ENCODE measurements at places on chromosomes 12 and 14.

- no peak for DNase-seq
Observed at GRCh38 chr12:15963271-15963670, 52.1 kb downstream of the DERA start.

DNA sequence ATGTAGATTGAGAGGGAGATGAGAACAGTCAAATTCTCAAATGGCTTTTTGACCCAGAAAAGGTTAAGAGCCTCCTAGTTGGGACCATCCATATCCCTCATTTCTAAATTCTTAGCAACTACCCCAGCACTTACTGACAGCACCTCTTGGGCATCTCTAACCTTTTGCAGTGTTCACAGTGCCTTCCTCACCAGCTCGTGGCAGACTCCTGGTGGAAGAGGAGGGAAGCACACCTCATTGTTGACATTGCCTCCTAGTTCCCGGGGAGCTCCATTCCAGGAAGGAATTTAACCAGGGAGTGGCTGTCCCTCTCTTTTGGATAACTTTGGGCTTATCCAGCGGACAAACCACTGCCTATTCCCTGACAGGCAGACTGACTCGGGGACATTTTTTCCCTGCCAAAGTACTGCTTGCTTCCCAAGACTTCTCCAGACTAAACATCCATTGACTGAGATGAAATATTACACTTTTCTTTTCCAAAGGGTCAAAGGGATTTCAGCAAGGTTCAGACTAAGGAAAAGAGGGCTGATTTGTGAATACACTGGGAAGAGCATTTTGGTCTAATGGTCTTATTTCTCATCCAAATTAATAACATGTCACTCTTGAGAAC, 9.0 kb upstream of the OR6J1 start:
- peak; percentile 79 for DNase-seq

DNA sequence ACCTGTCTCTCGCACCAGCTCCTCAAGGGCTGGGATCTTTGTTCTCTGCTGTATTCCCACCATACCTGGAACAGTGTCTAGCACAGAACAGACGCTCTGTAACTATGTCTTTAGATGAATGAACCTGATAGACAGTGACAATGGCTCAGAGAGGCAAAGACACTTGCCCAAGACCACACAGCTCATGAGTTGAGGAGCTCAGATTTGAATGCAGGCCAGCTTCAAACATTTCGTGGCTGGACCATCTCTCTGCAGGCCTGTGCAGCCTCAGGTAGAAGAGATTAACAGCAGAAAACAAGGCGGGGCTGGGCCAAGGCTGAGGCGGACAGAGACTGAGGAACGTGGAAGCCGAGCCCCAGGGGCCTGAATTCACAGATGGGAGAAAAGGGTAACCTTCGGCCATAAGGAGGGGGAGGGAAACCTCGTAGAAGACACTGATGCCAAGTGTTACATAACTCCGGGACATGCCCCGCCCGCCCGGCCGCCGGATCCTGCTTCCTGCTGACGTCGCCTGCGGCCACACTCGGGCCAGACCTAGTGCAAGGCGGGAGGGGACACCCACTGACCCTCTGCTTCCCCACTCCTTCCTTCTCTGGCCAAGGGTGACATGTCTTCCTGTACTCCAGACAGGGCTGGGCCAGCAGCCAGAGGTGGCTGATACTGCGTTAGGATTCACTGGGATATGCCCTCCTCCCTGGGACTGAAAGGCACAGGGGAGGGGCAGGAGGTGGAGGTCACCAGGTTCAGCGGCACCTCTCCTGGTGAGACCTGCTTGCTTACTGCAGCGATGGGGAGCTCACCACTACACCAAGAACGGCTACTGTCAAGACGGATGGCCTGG, 86.8 kb downstream of the RFLNA start:
- DNase-seq = no peak

DNA sequence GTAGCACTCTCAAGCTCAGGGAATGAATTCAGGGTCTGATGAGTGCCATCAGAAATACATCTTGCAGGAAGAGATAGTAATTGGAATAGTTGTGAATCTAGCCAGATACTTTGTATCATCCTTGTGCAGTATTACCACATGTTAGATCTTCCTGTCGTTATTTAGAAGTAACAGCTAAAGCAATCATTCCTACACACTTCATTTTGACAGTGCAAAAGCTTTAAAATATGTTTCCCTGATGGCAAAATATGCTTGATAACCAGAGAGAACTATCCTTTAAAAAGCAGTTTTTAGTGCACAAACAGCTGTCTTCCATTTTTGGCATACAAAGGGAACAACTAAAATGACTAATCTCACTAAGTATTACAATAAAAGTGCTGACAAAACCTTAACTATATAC, 149.5 kb upstream of the SLC38A2 start:
- DNase-seq = no peak

GRCh38 chr12:47954058-47954457, 9.3 kb upstream of the TMEM106C start:
- DNase-seq = no peak

DNA sequence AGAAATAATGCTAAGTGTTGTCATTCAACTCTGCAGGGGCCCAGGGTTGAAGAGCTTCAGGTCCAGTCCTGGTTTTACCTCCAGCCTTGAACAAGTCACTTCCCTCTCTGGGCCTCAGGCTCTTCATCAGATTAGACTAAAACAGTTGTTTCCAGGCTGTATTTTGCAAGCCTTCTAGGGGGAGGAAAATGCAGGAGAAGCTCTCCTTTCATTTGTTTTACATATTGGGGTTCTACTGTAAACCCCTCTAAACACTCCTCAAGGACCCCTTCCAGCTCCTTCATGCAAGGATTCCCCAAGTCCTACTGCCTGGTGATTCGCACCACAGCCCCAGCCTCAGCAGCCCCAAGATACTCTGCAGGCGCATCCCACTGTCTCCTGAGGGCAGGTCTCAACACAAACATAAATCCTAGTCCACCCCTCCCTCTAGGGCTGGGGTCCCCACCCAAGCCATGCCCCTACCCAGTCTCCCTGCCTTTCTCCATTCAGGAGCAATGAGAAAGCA, 2.7 kb downstream of the SDR9C7 start:
- no peak for DNase-seq

- no peak for DNase-seq
Observed at GRCh38 chr12:95169368-95169767, 47.9 kb downstream of the FGD6 start.

DNA sequence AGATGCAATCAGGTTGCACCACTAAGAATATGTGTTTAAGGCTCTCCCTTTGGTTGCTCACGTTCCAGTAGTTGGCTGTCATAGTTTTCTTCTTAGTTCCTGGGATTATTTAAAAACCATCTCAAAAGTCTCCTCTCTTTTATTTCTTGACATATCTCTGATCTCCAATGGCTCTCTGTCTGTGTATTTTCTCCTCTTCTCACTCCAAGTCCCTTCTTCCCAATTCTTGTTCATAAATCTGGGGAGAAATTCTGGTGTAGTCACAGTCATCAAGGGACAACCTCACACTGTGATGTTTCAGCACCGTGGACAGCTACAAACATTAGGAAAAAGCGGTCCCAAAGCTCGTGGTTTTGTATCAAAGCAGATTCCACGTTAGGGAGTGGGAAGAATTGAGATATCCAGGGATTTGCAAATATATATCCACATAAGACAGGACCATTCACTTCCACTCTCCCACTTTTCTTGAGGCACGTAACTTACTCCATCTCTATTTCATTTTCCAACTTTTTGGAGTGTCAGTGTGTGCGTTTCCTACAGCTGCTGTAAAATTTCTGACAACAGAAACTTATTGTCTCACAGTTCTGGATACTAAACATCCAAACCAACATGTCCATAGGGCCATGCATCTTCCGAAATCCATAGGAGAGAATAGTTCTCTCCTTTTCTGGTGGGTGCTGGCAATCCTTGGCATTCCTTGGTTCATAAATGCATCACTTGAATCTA, 80.6 kb upstream of the TMEM233 start:
- DNase-seq = peak; percentile 26

GRCh38 chr12:93518725-93519124, 51.4 kb downstream of the MRPL42 start:
- no peak for DNase-seq

DNA sequence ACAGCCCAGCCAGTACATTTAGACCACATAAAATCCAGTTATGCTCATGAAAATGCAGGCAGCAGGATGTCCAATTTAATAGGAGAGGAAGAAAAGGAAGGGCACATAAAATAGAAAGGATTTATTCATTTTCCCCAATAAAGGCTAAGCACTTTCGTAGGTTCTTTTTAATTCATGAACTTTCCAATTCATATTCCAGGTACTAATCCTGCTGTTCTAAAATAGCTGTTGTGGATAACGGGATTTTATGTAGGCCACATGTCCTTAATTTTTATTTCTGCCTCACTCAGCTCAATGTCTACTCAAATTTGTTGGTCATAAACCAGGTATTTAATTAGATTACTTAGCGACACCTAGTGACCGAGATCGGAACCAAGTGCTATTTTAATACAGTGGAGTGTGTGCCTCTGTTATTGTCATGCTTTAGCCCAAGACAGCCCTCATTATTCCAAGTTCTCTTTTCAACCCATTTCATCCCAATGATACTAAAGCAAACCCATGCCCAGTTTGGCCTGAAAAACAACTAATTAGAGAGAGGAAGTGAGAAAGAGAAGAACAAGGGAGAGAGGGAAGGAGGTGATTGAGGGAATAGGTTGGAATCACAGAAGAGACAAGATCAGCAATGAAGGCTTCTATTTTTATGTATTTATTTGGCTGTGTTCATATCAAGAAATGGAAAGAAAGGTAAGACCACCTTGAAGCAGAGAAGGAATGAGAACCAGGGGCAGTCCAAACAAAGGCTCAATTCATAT, 45.9 kb upstream of the IFNG-AS1 start:
- DNase-seq = peak; percentile 69

GRCh38 chr14:106204063-106204462, 677.7 kb downstream of the TMEM121 start:
- no peak for DNase-seq

- no peak for DNase-seq
Observed at GRCh38 chr14:32601906-32602305, 272.8 kb downstream of the AKAP6 start.

DNA sequence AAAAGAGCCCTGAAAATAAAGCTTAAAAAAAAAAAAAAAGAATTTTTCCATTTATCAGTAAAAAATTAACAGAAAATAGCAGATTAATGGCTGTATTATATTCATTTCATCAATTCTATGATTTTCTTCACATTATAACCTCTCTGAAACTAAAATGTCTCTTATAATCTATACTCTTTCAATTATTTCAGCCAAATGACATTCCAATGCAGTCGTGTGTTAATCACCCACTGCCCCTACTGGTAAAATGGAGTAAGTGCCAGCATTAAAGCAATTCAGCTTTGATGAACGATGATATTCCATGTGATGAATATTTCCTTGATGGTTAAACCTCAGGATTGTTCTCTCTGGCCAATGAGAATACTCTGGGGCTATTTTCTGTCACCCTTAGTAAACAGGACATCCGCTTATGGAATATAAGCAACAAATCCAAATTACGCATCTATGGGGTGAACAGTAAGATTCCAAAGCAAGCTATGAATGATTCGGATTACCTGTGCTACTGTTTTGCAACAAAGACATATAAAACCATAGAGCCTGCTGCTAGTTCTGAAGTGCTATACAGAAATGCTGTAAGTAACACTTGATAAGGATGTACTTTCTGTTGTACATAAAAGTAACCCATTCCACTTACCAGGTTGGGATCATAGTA, 20.3 kb upstream of the SYCP3 start:
- DNase-seq = no peak

- DNase-seq = no peak
Observed at GRCh38 chr12:107801150-107801549, 26.6 kb downstream of the ASCL4 start.

GRCh38 chr14:61281186-61281947, at the start of gene TMEM30B:
Gene TMEM30B, minus strand, starts transcription at chr14:61281338. Its CDS starts 191 bp downstream, at chr14:61281147.
- no peak for DNase-seq

DNA sequence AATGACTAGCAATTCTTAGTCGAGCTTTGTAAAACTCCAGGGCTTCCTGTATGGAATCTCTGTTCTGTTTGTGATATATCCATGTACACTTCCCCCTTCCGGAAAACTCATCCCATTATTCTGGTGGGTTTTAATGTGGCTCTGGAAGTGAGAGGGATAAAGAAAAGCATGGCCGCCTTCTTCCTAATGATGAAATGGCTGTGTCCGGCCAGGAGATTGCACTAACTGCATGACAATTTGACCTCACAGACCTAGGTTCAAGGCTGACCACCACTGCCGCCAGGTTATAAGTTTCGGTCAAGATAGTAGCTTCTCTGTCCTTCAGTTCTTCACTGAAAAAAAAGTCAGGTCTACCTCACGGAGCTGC, 41.0 kb upstream of the NPAS3 start:
- DNase-seq = no peak

GRCh38 chr12:95674631-95675030, 115.9 kb downstream of the NTN4 start:
- DNase-seq = no peak

- DNase-seq = no peak
Observed at GRCh38 chr12:116325336-116325664, 47.8 kb upstream of the MED13L start.

DNA sequence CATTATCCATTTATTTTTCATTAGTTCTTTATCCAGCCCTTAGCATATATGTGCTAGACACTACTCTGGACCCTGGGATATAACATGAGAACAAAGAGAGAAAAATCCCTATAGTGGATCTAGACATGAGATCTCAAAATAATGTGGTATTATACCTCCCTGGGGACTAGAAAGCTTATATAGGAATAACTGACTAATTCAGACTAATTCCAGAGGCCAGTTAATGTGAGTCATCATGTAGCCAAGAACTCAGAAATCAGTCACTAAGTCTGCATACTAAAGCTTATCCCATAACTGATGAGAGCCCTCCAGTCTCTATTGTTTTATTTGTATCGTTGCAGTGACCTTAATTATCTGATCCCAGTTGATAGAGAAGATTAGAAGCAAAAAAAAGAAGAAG, 267.1 kb upstream of the RGS6 start:
- DNase-seq = no peak

DNA sequence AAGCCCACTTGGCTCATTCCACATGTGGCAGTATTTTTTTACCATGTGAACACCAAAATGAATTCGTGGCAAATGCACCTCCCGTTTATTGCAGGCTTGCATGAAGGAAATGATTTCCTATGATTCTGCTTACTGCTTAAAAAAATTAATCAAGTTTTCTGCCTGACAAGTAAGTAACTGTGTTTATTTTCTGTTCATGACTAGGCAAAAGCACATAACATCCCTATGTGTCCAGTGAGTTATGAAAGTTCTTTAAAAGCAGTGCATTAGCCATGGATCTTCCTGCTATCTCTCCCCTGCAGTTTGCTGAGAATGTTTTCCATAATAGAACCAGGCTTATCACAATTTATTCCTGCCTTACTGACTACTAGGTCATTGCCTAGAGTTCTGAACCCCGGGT, 20.4 kb downstream of the GPR65 start:
- no peak for DNase-seq

All from endothelial cell (in vitro differentiated cells).